ENCODE measurements at places on chromosomes 6 and 20. TPM values are rescaled to one million over a fixed set of nuclear protein-coding genes. Genes with fewer than 3 reads are reported as not detected.

DNA sequence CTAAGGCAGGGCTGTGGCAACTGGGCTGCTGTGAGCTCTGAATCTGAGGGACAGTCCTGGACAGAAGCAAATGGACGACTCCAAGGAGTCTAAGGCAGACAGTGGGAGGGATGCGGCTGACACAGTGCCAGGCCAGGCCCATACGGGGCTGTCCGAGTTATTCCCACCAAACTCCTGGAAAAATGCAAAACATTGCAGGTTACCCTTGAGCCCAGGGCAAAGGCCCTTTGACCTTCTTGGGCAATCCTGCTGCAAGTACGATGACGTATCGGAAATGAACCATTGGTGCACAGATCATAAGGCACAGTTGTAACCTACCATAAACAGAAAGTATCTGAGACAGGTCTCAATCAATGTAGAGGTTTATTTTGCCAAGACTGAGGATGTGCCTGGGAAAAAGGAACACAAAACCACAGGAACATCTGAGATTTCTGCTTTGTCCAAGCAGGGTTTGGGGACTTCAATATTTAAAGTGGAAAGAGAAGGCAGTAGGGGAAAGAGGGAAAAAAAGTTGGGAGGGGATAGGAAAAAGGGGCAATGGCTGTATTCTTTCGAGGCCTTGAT is 118.9 kb downstream of the DACT2 start:
- DNase-seq = no peak
- H3K27me3 ChIP-seq = peaks cover 56% of the 10 kb centered on the region
- no peaks in the 10 kb centered on the region for H3K36me3 ChIP-seq
- no peak overlapping the region for H3K27ac ChIP-seq
- no peaks in the 10 kb centered on the region for H3K4me1 ChIP-seq
- no peak overlapping the region for H3K4me3 ChIP-seq

DNA sequence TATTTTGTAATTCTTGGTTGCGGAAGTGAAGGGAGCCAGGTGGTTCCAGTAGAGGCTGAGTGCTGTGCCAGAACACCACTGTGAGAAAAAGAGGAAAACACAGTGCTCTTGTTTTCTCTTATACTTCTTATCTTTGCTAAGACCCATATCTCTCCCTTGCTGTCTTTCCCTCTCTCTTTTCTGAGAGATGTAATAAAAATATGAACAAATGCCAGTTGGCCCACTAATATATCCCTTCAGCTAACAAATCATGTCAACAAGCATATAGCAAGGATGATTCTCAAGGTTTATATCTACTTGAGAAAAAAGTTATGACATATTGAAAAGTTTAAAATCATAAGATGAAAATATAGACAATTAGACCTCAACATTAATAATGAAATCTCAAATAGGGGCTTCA is 758.3 kb downstream of the HDGFL1 start:
- H3K4me3 ChIP-seq = no peak overlapping the region
- no peak for DNase-seq
- H3K4me1 ChIP-seq = no peaks in the 10 kb centered on the region
- no peaks in the 10 kb centered on the region for H3K27me3 ChIP-seq
- H3K27ac ChIP-seq = no peak overlapping the region

GRCh38 chr6:108666656-108667260 is 106.0 kb downstream of the FOXO3 start:
- no peak for DNase-seq
- peaks cover 28% of the 10 kb centered on the region for H3K36me3 ChIP-seq
- no peak overlapping the region for H3K27ac ChIP-seq
- H3K4me1 ChIP-seq = peaks cover 84% of the 10 kb centered on the region
- H3K27me3 ChIP-seq = no peaks in the 10 kb centered on the region

GRCh38 chr6:31829633-31830283 is 2.2 kb downstream of the HSPA1B start:
- DNase-seq = no peak
- peaks cover 49% of the 10 kb centered on the region for H3K4me1 ChIP-seq
- H3K27ac ChIP-seq = peak overlapping the region; percentile 67
- no peaks in the 10 kb centered on the region for H3K27me3 ChIP-seq

HCK gene
- total RNA-seq = 4.3 TPM

GRCh38 chr6:34360556-34360955 is 31.9 kb downstream of the NUDT3 start:
- no peaks in the 10 kb centered on the region for H3K27me3 ChIP-seq
- H3K36me3 ChIP-seq = no peaks in the 10 kb centered on the region
- H3K4me1 ChIP-seq = peaks cover 87% of the 10 kb centered on the region
- DNase-seq = no peak
- peak overlapping the region; percentile 84 for H3K27ac ChIP-seq

DNA sequence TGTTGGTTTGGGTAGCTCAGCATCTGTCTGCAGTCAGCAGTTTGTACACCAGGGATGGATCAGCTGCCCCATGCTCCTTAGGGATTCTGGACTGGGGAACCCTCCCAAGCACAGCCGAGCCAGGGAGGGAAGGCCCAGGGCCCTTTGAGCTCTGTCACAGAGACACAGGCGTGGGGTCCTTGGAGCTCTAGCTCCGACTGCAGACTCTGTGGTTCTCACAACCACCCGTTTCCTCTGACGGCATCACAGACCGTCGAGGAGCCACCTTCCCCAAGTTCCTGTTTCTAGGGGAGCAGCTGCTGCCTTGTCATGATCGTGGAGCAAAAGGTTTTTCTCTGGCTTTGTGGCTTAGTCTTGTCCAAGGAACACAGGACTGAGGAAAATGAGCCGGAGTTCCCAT is at the start of gene SLA2:
TSS of gene SLA2 (minus strand) at position 199 of the 400 bp plus-strand sequence. CDS start 4,861 bp downstream, outside the sequence.
- H3K4me1 ChIP-seq = no peaks in the 10 kb centered on the region
- no peak within 1 kb of the TSS for H3K4me3 ChIP-seq
- no peak within 1 kb of the TSS for H3K27ac ChIP-seq
- DNase-seq = no peak
